ENCODE measurements at places on chromosomes 3 and 15.

DNA sequence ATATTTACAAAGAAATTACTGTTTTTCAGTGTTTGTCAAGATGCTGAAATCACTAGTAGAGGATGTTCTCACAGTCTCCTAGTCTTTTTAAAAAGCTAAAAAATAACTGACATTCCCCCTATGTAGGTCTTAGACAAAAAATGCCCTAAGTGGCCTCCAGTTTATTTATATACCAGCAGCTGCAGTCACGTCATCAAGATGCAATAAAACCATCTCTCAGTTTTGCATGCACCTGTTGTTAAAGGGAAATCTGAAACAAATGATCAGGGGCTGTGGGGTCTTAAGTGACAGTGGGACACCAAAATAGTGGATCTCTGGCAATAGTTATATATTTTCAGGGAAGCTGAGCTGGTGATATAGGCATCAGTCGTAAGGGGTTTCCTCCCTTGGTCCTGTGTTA lies 146.5 kb upstream of the ARPP21 start:
- DNase-seq, result no peak

GRCh38 chr3:127632035-127632820 lies 3.2 kb downstream of the PODXL2 start:
- peak; percentile 71 for DNase-seq

GRCh38 chr3:105938806-105939205 lies 70.0 kb upstream of the CBLB start:
- no peak for DNase-seq

- no peak for DNase-seq
Observed at GRCh38 chr3:10651506-10651905, 146.1 kb upstream of the ATP2B2 start.

GRCh38 chr3:18295171-18295920 lies 129.8 kb downstream of the SATB1 start:
- DNase-seq, result no peak

All from eye (tissue), 1 donor.